Activated T-cell treated with anti-CD3 and anti-CD28 coated beads, Interleukin-2, amount 50 U/mL, for 4 hours (primary cell): ENCODE measurements at places on chromosomes 6 and 20. TPM values are rescaled to one million over a fixed set of nuclear protein-coding genes. Genes with fewer than 3 reads are reported as not detected.

GRCh38 chr6:13908955-13909381 is 15.8 kb upstream of the RNF182 start:
- DNase-seq = peak; percentile 17

DNA sequence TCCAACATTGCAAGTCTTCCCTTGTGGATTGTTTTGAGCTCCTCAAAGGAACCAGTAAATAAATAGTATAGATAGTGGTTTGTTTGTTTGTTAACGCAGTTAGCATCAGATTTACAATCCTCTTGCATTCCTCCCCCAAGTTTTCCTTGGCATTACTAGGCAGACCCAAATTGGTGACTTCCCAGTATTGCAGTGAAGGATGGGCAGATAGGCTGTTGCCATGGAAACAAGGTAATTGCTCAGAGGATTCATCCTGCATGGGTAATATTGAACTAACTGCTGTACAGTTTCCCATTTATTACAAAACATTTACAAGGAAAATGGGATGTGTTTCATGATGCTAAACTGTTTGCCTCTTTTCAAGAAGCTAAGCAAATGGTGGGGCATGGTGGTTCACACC is 477.2 kb downstream of the EPM2A start:
- no peak for DNase-seq

- DNase-seq = no peak
These were observed 2.9 kb downstream of the KLHDC3 start for GRCh38 chr6:43016943-43017334.

DNA sequence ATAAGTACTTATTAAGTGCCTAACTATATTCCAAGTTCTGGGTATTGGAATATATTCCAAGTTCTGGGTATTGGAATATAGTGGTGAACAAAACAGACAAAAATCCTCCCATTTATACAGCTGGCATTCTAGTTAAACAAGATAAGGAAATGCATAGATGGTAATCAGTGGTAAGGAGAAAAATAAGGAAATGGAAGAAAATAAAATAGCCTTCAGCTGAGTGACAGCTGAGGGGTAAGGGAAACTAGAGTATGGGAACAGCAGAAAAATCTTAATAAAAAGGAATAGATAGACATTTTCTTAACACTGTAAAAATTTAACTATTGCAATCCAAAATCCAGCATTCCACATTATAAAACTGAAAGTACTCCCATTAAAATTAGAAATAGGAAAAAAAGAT is 17.2 kb upstream of the WFDC10A start:
- no peak for DNase-seq

RCAN2 gene
- 1.5 TPM for total RNA-seq

CST1 gene
- total RNA-seq = not detected

RSPO3 gene
- total RNA-seq = not detected

SAMD5 gene
- total RNA-seq = not detected
